ENCODE measurements at places on chromosomes 2 and 18.

GRCh38 chr2:177064422-177064821 is 148.2 kb upstream of the HNRNPA3 start:
- DNase-seq, result no peak

DNA sequence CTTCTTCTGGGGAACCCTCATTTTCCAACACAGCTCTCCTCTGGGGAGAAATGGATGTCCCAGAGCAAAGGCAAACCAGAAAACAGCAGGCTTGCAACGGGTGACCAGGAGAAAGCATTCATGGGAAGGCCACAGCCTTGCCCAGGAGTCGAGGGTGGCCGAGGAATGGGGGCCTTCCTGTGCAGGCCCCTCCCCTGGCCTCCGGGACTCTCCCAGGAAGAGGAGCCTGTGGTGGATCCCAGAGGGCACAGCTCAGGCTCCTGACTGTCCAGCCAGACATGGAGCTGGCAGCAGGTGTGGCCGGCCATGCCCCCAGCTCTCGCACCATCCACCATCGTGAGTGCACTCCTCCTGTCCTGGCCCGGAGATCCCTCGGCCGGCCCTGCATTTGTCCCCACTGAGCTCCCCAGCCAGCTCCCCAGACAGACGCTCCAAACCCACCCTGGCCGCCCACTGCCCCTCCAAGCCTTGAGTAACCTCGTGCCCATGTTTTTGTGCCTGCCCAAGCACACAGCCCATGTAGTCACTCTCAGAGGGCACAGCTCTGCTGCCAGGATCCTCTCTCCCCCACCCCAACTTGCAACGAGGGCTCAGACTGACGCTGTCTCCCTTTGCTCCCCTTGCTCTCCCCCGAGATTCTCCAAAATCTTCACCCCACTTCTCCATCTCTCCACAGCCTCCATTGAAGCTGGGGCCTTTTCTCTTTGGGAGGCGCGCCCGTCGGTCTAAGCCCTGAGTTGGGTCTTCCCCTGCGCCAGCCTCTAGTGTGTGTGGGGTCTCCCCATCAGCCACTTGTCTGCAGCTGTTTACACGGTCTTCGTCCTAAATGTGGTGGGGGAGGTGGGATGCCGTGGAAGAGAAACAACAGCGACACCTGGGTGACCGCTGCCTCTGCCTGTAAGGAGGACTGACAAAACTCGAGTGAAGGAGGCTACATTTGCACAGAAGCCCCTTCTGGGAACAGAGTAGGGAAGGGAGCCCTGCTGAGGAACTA is 9.8 kb downstream of the PRLH start:
- DNase-seq, result no peak

DNA sequence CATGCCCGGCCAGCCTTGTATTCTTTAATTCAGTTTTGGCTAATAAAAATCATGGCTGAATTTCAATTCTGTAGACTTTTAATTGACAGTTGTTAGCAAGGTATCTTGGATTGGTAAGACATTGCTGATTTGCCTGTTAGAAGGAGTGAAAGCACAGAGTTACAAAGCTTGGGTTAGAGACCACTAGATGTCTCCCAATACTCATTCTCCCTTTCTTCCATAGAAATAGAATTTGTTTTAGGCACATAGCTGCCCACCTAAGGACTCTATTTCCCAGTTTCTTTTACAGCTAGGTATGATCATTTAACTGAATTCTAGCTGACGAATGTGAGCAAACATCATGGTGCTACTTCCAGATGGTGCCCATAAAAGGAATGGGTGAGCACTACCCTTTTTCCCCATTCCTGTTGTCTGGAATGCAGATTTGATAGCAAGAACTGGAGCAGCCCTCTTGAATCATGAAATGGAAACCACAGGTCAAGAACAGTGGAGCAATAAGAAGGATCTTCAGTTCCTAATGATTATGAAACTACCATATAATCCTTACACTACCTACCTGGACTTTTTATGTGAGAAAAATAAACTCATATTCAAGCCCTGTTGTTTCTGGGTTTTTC is 17.5 kb downstream of the PECR start:
- no peak for DNase-seq

DNA sequence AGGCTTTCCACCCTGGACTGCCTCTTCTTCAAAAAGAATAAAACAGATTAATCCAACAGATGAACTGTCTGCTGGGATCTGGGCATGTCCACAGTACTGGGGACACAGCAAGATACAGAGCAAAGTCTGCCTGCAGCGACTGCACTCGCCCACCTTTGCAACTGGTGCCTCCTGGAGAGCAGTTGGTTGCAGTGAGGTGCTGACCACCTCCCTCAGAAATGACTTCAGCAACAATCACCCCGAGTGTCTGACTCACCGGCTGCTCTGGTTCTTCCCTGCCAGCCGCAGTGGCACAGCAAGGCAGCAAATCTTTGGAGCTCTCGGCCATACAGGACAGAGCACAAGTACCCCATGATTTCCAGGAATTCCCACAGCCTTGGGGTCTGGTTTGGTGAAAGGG is 179.7 kb downstream of the ANAPC1 start:
- DNase-seq, result no peak

DNA sequence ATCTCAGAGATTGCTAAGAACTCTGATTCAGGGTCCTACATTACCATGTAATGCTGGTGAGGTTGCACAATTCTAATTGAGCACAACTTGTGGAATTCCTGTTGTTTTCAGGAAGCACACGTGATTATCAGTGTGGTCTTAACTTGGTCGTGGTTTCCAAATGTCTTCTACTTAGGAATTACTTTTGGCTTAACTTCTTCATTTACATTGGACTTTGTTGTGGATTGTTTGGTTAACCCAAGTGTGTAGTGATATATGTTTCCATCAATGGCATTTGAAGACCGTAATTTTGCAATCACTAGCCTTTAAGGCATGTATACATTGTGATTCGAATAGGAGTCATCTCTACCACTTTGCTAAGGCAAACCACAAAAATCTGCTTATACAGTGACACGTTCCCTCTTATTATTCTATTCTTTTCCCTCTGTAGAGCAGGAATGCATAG is 373.3 kb downstream of the IRS1 start:
- DNase-seq, result no peak

- no peak for DNase-seq
Observed at GRCh38 chr2:205180730-205181129, 501.6 kb upstream of the NRP2 start.

- DNase-seq, result no peak
Observed at GRCh38 chr2:143776526-143777297, 647.5 kb downstream of the ARHGAP15 start.

DNA sequence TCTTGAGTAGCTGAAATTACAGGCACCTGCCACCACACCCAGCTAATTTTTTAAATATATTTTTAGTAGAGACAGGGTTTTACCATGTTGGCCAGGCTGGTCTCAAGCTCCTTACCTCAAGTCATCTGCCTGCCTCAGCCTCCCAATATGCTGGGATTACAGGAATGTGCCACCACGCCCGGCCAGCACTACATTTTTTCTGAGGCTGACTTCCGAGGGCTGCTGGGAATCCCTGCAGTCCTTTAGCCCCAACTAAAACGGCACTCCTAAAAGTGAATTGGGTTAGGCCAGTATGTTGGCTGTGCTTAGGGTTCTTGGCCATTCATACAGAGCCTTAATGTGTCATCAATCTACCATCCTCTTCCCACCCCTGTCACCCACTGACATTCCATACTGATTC is 375.4 kb downstream of the DCC start:
- no peak for DNase-seq

- DNase-seq, result no peak
Observed at GRCh38 chr2:173090973-173091660, 15.5 kb downstream of the MAP3K20 start.

GRCh38 chr2:15367715-15368114 is 193.4 kb downstream of the NBAS start:
- no peak for DNase-seq

DNA sequence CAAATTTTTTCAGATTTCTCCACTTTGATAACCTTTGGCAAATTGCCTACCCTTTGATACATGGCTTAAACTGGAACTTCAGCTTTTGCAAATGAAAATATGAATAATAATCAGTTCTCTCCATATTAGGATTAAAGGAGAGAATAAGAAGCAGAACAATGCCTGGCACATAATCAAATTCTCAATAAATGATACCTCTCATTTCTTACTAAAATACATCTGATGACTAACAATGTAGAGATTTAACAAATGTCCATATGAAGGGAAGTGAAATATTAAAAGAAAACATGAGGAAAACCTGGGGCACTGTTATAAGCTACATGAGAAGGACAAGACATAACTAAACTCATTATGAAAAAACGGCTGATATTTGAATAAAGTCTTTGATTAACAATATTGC is 1103.6 kb downstream of the LRP1B start:
- no peak for DNase-seq

GRCh38 chr2:49248506-49248905 is 94.2 kb upstream of the FSHR start:
- no peak for DNase-seq

DNA sequence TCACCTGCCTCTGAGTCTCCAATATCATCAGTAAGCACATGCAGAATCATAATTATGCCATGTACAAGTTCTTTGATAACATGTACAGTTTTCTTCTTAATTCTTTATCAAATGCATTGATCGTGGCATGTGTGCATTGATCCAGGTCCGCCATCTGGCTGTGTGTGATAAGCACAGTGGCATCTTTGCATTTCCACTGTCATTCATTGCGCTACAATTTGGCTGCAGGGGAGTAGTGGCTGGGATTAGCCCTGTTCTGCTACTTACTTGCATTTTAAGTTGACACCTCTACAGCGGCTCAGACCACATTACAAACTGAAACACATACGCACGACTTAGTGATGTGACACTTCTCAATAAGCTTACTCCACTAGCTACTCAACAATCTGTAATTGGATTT is 83.6 kb upstream of the OTX1 start:
- no peak for DNase-seq

DNA sequence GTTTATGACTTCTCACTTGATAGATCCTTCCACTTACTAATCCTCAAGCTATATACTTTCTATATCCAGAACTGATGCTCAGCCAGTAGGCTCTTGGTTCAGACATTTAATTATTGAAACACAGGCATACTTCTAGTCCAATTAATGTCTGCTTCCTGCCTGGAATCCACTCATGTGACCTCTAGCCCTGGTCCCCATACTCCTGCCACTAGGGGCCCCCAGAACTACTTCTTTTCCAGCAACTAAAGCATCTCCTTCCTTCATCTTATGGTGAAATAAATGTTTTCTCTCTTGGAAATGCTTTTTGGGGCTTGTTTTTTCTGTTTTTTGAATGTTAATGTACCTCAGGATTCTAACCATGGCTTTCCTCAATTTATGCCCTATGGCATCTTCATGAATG is 527.6 kb downstream of the SATB2 start:
- DNase-seq, result no peak

DNA sequence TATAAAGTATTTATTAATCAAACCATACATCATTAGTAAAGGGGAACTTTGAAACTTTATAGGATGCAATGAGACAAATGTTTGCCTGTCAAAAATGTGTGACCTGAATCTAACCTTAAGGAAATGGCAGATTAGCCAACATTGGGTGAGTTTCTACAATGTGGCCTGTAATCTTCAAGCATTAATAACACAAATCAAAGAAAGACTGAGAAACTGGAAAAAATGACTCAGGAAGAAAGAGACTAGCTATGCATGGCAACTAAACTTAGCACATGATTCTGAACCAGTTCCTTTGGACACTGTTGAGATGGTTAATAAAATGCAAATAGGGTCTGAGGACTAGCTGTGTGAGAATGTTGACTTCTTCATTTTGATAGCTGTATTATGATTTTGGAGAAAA is 628.6 kb upstream of the ID2 start:
- DNase-seq, result no peak

DNA sequence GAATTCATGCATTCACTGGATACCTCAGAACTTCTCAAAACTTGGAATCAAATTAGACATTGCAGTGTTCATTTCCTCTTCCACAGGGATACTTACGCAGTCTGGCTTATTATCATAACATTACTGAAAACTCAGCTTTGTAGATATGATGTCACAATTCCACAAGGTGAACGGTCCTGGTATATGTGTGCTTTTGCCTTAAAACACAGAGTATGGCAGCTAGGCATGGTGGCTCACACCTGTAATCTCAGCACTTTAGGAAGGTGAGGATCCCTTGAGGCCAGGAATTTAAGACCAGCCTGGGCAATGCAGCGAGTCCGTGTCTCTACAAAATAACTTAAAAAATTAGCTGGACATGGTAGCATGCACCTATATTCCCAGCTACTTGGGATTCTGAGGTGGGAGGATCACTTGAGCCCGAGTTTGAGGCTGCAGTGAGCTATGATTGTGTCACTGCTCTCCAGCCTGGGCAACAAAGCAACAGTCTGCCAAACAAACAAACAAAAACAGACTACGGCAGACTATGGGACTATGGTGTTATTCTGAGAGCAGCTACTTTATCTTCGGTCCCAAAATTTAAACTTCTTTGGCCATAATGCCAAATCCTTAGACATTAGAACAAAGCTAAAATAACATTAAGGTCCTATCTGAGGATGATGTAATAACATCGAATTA is 1191.9 kb upstream of the SLC39A10 start:
- peak; percentile 8 for DNase-seq

GRCh38 chr2:106996171-106996769 is 110.3 kb upstream of the ST6GAL2 start:
- DNase-seq, result no peak

DNA sequence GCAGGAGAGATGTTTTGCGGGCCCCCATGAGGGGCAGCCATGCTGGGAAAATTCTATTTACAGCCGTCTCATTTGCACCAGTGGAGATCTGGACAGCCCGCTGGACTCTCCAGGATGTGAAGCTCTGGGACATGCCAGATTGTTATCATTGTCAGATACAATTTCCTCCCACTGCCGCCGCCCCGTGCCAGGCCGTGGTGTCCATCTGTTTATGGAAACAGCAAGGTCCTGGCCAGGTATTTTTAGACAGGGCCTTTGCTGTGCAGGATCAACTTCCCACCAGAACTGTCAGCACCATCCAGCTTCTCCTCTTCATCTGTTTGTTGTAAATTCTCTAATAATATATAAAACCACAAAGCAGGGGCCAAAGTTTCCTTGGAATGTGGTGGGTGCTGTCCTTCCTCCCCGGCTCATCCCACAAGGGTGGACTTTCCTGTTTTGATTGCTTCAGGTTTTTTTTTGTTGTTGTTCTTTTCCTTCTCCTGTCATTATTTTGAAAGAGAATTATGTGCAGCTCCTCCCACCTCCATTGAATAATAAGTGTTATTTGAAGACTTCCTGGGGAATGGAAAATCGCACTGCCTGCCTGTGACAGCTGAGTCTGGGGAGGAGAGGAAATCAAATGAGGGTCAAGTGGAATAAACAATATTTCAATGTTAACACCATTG is 398.1 kb downstream of the TNS1 start:
- DNase-seq, result no peak

DNA sequence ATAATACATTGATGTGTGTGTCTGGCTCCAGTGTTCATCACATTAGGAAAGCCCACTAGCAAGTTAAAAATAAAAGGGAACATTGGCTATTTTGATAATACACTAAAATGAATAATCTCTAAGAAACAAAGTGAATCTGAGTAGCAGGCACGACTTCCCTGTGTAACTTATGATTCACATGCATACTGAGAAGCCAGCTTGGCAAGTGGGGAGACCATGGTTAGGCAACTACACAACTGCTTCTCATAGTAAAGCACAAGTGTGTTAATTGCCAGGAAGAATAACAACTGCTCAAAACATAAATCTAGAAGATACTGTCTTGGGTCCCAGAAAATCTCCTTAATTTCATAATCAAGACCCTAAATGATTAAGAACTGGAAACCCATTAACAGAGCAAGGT is 4.0 kb downstream of the MYO5B start:
- DNase-seq, result no peak

- DNase-seq, result no peak
Observed at GRCh38 chr18:47263430-47264307, 12.2 kb upstream of the SKOR2 start.
